ENCODE measurements at places on chromosomes 7 and 10. TPM values are rescaled to one million over a fixed set of nuclear protein-coding genes. Genes with fewer than 3 reads are reported as not detected.

Gene SEMA3C
- total RNA-seq: 216 TPM

Gene FXYD4
- not detected for total RNA-seq

Gene SEMA4G
- 0.53 TPM for total RNA-seq

Gene DEPP1
- total RNA-seq: 50.4 TPM

Gene FAM25G
- total RNA-seq: not detected

Gene RELN
- 0.08 TPM for total RNA-seq

Gene SOSTDC1
- not detected for total RNA-seq

Gene MMRN2
- 17.8 TPM for total RNA-seq
